ENCODE measurements at places on chromosomes 6 and 20. TPM values are rescaled to one million over a fixed set of nuclear protein-coding genes. Genes with fewer than 3 reads are reported as not detected.

GRCh38 chr6:166619912-166620311, 7.1 kb downstream of the RPS6KA2 start:
- peak; percentile 58 for DNase-seq

GRCh38 chr6:16849280-16849987, 88.2 kb upstream of the ATXN1 start:
- peak; percentile 91 for DNase-seq

AIF1 gene
- total RNA-seq = not detected

DNA sequence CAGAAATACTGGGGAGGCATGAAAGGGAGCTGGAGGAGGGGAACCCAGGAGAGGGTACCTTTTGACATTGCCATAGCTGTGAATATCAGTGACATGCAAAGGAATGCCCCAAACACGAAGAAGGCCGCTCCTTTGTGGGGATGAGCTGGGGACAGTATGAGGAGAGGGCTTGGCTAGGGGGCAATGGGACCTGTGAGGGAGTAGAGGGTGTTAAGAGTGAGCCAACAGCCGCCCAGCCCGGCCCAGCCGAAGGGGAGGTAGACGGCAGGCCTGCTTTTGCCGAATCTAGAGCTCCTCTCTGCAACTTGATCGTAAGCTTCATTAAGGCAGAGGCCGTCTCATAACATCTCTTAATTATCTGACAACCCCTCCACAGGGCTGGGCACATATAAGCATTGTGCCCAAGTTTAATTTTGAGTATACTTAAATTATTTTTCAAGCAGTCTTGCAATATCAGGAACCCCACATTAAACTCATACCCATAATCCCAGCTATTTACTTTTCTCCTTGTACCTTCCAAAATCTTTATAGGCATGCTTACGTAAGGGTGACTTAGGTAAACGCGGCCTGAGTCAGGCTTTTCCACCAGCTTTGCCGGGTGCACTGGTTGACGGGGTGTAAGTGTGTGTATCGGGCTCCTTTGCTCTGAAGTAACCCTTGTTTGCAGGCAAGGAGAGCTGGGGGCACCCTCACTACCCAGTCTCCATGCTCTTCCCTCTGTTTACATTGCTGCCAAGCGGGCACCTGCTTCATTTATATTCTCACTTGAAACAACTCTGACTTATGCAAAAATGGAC, 24.9 kb upstream of the VEGFA start:
- DNase-seq = no peak

APCDD1L gene
- 0.21 TPM for total RNA-seq

RAD21L1 gene
- total RNA-seq = 0.57 TPM

- DNase-seq = peak; percentile 80
These were observed 29.3 kb downstream of the BCAS4 start for GRCh38 chr20:50824137-50824536.

- no peak for DNase-seq
These were observed 13.6 kb upstream of the GATA5 start for GRCh38 chr20:62489186-62489931.

DNA sequence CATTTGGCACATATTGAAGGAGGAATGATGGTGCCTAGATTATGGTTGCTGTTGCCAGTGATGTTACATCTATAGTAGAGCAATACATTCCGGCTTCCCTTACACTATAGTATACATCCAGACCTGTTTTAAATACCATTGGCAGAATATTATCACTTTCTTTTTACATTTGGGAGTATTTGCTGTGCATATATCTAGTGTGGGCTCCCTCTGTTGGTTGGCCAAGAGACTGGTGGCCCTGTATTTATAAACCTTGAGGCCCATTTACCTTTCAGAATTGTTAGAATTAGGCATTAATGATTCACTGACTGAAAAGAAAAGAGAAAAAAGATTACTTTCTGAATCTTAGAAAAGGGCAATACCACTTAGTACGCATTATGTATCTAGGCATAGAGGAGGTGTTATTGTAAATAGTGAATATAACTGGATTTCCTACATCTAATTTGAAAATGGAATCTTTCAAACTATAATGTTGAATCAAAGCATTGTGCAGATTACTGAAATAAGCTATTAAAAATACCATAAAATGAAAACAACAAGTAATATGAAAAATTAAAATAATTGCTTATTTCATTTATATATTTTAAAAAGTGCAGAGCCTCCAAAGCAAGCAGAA, 628.8 kb upstream of the MAN1A1 start:
- peak; percentile 34 for DNase-seq

GRCh38 chr6:168292826-168293225, 26.8 kb downstream of the DACT2 start:
- DNase-seq = no peak

DNA sequence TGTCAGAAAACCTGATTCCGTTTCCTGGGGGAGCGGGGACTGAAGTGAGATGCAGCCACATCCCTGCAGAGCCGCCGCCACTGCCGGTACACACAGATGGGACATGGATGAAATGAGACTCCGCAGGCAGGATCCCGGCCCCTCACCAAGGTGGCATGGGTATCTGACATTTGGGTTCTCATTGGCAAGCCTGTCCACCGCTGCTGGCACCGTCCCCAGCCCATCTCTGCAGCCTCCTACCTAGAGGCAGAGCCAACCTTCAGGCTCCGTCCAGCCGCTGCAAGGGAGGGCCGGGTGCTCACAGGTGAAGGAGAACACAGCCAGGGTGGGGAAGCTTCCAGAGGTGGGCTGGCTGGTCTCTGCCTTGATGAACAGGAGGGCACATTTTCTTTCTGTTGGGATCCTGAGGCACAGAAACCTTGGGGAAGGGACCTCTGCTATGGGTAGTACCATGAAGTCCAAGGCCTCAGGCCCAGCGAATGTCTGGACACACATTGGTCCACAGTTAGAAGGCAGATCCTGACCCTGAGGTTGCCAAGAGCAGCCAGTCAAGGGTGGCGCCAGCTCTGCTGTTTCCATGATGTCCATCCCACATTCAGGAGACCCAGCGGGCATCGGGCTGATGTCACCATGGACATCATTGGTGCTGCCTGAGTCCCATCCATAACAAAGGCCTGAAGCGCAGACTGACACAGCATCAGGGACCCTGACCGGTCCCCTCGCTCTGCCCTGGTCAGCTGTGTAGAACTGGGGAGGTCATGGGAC, 177.4 kb downstream of the TAF4 start:
- DNase-seq = no peak

DNA sequence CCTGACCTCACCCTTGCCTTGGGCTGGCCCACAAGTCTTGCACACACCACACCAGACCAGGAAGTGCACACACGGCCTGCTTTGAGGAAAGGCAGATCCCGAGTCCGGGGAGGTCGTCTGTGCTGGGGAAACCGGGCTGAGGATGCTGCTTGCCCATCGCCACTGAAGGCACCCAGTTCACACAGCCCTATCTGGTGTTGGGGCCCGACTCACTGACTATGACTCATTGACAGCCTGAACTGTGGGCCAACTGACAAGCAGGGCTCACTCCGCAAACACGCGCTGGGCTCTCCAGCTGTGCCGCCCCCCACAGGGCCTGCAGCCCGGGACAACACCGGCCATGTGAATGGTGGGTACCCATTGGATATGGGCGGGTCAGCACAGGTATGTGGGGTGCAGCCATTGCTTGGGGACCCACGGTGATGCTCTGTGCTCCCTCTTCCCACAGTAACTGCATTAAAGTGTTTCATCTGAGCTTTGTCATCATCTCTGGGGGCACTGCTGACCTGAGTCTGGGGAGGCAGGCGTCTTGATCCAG, 1.6 kb downstream of the SAMD10 start:
- DNase-seq = peak; percentile 65

PLCB1 gene
- 0.29 TPM for total RNA-seq

GRCh38 chr6:69895396-69895795, 29.0 kb downstream of the COL19A1 start:
- no peak for DNase-seq

- no peak for DNase-seq
These were observed 13.8 kb downstream of the RNF144B start for GRCh38 chr6:18400831-18401446.

DAAM2 gene
- total RNA-seq = 20.1 TPM

HUS1B gene
- total RNA-seq = 0.36 TPM

GRCh38 chr6:134750669-134751068, 199.2 kb downstream of the ALDH8A1 start:
- peak; percentile 81 for DNase-seq

ANGPT4 gene
- not detected for total RNA-seq

GRCh38 chr20:20248620-20249200, 119.2 kb upstream of the INSM1 start:
- DNase-seq = no peak

- no peak for DNase-seq
These were observed 244.0 kb downstream of the RIMS1 start for GRCh38 chr6:72130327-72130726.

DNA sequence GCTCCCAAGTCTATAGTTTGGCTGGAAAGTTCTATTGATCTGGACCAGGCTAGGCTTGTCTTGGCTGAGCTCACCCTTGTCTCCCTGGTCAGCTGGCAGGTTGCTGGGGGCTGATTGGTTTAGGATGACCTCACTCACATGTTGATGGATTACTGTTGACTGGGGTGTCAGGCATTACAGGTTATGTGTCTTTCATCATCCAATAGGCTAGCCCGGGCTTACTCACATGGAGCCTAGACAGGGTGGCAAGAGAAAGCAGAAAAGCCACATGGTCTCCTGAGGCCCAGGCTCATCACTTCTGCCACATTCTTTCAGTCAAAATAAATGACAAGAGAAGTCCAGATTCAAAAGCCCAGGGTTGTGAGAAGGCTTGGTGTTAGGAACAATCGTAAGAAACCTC, 103.5 kb downstream of the BFSP1 start:
- DNase-seq = no peak

DNA sequence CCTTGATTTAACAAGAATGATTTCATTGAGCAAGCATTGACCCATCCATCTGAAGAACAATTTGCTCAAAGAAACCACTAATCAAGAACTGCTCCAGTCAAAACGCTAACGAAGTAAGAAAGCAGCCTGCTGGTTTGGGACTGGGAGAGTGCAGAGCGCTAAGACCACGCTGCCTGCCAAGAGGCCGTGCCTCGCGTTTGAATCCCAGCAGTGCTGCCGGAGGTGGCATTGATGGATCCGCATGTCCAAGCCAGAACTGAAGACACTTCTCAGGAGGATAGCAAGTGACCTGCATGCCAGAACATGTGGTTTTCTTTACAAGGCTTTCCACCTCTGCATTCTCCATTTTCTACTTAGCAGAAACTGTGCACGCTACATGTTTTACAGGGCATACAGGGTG, 105.2 kb upstream of the FOXC1 start:
- DNase-seq = no peak

DNA sequence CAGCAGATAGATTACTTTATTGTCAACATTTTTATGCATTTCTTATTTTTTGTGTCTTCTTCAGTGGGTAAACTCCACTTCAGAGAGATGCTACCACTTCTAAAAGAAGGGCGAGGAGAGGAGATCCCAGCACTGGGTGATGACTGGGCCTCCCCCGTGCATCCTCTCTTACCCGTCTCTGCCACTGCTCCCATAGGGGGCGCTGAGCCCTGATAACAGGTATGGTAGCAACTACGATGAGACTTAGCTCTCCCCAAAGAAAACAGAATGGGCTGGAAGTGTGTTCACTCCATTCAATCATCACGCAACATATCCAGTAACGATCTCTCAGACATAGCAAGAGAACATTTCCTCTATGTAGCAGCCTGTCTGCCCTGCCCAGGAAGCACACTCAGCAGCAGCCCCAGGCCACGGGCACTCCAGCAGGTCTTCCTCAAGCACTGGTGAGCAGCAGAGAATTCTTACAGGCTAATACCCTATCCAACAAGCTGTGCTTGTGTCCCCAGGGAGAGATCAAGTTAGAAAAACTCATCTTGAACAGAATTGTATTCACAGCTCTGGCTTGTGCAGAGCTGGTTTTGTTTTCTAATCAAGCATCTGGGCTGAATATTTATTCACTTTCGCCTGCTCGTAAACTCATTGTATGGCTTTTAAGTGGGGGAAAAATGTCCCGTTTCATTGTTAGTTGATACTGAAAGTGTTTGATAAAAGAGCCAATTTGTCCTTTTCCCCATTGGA, 533.1 kb upstream of the CDH4 start:
- DNase-seq = no peak

GRCh38 chr20:41617059-41617901, 897 bp downstream of the CHD6 start:
- peak; percentile 40 for DNase-seq

MPIG6B gene
- total RNA-seq = not detected

GRCh38 chr6:140134224-140134623, 759.8 kb upstream of the CITED2 start:
- DNase-seq = no peak

- no peak for DNase-seq
These were observed 6.8 kb downstream of the ACSS2 start for GRCh38 chr20:34883087-34883688.

GRCh38 chr6:133157995-133158394, 83.2 kb upstream of the EYA4 start:
- no peak for DNase-seq

CTAGE9 gene
- not detected for total RNA-seq

PRIM2 gene
- total RNA-seq = 15.8 TPM

GCNT2 gene
- total RNA-seq = 0.43 TPM

DNA sequence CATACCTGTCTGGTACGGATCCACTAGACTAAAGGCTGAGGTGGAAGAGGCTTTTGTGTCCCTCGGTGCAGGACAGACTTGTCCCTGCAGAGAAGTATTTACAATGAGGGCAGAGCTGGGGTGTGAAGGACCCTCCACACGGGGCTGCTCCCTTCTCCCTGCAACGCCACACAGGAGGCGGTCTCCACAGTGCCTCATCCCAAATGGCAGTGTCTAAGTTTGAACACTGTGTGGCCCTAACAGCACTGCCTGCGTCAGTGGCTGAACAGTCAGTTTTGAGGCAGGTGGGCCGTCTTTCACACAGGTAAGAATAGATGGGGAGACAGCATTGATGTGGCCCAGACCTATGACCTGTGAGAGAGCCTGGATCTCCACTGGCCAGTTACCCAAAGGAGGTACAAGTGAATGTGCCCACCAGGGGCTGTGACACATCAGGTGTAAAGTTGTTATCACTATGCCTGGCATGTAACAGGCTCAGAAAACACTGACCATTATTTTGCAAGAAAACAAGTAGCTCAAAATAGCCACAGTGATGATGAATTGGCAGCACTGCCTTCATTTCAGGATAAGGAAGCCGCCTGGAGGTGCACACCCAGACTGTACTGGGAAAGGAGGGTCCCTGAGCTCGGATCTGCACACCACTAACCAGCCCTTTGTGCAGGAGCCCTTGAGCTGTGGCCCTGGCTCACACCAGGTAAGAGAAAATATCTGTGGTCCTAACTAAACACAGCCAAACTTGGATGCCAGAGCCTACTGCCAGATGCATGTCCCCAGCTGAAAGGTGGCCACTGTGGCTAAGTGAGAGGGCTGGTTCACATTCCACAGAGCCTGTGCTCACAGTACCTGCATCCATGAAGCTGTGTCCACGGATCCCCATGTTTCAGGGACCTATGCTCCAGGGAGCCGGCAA, 246.7 kb downstream of the DLL1 start:
- DNase-seq = no peak

C20orf202 gene
- 0.10 TPM for total RNA-seq

DNA sequence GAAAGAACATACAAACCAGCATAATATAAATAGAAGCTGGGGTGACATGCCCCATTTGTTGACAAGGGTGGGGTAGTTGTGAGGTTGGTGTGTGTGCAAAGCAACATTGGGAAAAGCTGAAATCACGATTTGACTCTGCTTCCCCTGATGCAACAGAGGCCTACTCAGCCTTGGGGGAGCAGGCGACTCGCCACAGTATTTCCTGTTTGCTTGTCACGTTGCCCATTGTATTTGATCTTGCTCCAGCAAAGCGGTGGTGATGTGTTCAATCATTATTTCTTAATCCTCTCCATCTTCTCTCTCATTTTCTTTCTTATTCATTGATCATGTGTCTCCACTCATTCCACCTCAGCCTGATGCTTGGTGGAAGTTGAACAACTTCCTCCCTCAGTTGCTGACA, 165.8 kb upstream of the CITED2 start:
- peak; percentile 66 for DNase-seq

- peak; percentile 78 for DNase-seq
These were observed 102.2 kb downstream of the SYCP2 start for GRCh38 chr20:59831024-59831915.

HMGCLL1 gene
- not detected for total RNA-seq

Measured in myocyte (in vitro differentiated cells).